ENCODE measurements at places on chromosomes 4 and X.

- no peak for DNase-seq
Observed at GRCh38 chrX:130084631-130085237, 25.6 kb downstream of the ELF4 start.

DNA sequence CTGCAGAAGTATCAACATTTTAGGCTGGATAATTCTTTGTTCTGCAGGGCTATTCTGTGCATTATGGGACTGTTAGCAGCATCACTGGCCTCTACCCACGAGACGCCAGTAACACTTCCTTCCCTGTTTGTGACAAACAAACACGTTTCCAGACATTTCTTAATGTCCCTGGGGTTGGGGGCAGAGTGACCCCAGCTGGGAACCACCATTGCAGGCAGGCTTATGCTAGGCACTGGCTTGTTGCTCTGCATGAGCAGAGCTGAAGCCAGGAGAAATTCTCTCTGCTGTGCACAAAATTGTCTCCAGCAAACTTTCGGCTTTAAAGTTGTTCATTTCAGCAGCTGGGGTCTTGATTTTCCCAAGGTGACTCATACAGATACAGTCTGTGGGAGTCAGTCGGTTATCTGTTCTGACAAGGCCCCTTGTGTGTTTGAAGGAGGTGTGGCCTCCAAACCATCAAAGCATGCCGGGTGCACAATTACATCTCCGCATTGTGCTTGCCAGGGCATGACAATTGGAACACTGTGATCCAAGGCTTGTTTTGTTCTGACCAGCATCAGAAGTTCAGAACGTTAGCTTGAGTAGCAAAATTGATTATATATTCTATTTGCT, 156.4 kb upstream of the BOD1L1 start:
- no peak for DNase-seq

DNA sequence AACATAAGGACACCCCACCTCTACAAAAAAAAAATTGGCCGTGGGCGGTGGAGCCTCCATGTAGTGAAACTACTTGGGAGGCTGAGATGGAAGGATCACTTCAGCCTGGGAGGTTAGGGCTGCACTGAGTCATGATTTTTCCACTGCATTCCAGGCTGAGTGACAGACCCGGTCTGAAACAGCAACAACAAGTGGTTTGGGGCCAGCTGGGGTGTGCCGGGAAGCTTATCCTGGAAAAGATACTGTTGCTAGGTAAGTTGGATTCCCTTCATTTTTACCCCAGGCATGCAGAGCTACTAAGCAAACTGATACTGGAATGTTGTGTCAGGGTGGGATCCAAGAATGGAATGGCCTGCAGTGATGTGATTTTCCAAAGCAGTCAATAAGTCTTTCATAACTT, 57.0 kb downstream of the XAGE2 start:
- no peak for DNase-seq

GRCh38 chr4:53920116-53920515, 144.3 kb downstream of the CHIC2 start:
- no peak for DNase-seq

GRCh38 chrX:148500423-148501385, at the start of gene AFF2:
AFF2 (plus strand) TSS chrX:148500617; CDS start chrX:148501098, 481 bp downstream.
- DNase-seq: no peak

DNA sequence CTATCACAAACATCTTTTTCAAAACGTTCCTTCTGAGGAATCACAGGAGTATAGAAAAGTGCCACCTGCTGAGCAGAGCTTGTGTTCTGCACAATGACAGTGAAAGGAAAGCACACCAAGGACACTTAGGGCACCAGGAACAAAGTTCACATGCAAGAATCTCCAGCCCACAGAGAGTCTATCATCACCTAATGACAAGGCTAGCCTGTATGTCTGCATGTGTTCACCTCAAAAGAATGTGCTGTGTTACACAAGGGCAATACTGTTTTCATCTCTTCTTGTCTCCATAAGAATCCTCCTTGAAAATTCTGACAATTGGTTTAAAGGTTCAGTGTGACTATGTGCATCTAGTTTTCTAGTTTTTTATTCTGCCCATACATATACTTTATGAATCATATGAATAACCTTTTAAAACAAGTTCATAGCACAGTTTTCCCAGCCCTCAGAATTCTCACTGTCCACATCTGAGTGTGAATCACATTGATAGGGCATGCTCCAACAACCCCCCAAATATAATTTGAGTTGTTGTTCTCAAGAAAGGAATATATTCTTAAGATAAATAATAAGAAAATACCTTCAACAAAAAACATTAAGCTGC, 118.0 kb downstream of the PWWP3B start:
- no peak for DNase-seq

DNA sequence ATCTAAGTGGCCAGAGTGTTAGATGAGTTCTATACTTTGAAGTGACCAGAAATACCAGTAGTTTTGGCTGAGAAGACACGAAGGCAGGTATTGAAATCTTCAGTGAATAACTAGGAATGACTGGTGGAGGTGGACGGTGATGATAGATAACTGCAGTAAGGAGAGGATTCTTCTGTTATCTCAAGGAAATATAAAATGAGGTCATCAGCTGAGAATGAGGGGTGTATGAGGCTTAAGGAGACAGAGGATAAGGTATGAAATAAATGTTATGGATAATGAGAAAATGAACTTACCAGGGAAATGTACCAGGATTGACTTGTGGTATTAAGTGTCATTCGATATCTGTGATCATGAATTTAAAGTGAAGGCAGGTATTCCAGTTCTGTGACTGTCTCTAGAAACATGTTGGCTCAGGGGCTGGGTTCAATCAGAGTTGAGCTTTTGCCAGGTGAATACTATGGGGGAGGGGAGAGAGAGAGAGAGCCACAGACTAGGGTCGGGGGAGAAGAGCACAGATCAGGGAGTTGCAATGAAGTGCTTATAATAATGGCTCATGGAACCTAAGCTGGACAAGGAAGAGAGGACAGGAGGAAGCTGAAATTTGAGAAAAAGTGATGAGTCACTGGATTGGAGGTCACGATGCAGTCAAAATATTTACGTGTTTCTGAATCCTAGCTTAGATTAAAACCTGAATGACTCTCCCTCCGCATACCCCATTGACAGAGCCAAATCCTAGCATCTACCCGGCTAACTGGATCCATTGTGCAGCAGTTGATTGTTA, 37.5 kb upstream of the BRS3 start:
- no peak for DNase-seq
